Stimulated activated CD8-positive, alpha-beta memory T cell treated with anti-CD3 and anti-CD28 coated beads, Interleukin-4, amount 100 ng/mL, for 1 hour (primary cell): ENCODE measurements at places on chromosomes 4 and X.

- DNase-seq, result no peak
These were observed 146.2 kb upstream of the SCML1 start for GRCh38 chrX:17590892-17591740.

DNA sequence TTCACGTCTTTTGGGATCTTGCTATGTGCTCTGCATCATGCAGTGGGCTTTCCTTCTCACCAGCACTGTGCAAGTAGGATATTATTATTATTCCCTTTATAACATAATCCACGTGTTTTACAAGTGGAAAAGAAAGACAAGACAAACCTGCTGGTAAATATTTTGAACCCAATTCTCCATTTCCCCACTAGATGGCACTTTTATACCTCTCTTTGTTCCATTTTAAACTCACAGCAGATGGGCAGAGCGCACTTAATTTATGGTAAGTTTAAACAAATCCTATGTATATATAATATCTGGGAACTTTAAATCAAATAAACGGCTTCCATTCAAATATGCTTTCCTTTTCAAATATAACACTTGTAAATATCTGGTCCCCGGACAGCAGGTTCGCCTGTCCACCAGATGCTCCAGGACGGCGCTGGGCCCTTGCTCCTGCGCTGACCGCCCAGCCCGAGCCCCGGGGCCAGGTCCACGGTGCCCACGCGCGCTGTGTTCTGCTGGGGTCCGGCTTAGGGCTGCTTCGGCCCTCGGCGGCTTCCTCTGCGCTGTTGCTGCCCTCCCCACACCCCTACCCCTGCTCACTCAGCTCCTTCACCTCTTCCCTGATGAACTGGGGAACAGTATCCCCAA lies 31.1 kb downstream of the F11 start:
- no peak for DNase-seq

DNA sequence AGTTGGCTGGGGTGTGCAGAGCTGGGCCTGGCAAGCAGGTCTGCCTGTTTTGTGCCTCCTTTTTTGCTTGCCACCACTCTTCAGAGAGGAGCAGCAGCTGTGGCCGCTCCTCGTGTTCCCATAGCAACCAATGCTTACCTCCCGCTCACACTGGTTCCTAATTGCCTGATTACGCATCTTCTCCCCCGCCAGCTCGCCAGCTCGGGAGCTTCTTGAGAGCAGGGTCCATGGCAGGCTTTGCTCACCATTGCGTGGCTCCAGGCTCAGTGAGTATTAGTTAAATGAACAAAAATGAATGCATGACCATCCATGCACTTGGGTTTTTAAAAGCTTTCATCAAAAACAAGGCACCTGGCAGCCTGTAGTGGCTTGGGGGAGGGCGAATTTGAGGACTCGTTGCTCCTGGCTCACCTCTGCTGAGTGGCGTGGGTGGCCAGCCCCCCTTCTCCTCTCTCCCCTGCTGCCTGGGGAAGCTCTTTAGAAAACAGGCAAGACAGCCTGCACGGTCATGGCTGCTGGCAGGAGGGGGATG lies 14.2 kb upstream of the PJA1 start:
- DNase-seq, result no peak

GRCh38 chr4:181688432-181688831 lies 554.8 kb upstream of the TENM3 start:
- no peak for DNase-seq

DNA sequence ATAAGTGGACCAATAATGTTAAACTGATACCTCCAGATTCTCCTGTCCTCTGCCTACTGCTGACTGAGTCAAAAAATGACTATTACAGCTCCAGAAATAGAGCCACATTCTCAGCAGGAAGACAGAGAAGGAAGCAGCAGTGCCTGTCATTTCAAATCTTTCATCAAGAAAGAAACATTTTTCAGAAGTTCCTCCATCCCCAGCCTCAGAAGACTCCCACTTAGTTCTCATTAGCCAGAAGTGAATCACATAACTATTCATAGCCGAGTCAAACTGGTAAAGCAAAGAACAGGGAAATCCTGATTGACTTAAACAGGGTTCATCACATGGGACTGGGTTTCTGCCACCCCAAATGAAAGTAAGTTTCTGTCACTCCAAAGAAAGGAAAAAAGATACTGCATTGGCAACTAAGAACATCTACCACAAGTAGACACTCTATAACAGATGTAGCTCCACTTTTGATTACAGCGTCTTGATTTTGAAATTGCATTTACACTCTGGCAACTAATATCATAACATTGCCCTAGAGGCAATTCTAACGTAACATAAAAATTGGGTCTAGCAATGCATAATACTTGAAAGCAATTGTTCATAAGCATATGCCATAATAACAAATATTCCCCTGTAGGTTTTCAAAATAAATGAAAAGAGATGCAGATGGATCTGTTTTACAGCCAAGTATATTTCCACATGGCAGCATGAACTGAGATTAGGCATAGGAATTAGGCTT lies 599.8 kb downstream of the GALNTL6 start:
- DNase-seq, result no peak

DNA sequence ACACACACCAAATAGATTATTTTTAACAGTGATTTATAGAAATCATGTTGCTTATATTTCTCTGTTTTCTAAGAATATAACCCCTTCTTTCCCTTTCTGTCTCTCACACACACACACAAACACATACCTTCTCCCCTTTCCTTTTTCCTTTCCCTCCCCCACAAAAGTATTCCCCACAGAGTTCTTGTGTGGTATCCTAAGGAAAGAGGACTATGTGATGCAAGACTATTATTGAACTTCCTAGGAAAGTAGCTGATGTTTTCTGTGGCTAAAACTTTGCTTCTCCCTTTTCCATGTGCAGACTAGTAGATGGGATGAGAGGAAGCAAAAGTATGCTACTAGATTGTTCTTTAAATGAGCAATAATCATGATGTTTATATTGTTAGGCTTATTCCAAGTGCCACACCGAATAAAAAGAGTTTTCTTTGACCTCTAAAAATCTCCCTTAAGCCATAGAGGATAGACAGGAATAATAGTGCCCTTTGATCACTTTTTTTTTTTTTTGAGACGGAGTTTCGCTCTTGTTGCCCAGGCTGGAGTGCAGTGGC lies 38.7 kb downstream of the CPEB2 start:
- DNase-seq, result no peak

- DNase-seq, result no peak
These were observed 93.9 kb upstream of the CBR4 start for GRCh38 chr4:169103966-169104412.

DNA sequence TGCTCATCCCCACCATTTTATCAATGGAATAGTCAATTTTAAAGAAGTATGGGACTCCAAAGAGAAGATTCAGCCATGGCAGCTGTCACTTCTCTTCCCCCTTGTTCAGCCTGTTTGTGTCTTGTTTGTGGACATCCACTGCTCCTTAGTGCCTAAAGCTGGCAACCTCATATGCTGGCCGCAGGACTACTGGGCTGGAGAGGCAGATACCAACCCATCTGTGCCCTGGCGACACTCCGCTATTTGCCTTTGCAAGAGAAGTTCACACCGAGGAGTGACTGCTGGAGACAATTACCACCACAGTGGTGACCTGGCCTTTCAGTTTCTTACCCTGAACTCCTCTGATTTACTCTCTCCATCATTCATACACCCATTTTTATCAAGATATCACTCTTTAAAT lies 64.3 kb downstream of the NHSL2 start:
- DNase-seq, result no peak

- no peak for DNase-seq
These were observed 197.1 kb downstream of the PALLD start for GRCh38 chr4:168693750-168694490.

DNA sequence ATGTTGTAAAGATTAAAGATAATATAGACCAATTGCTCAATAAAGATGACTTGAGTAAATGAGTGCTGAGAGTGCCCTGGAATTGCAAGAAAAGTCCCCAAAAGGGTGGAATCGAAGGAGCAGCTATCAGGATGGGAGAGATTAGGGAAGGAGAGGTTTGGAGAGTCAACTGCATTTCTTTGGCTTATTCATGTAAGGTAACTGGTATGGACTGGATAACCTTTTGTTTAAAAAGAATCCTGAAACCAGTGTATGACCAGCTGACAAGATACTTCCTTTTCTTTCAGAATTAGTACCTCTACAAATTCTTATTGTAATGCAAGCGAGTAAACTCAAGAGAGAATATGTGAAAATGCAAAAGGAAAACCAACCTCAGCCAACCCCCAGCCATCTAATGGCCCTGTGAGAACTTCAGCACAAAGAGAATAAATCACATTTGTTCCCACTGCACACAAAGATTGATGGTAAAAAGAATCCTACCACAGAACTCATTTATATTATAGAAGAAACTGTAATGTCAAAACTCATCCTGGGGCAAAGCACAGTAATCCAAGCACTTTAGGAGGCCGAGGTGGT lies 24.5 kb upstream of the SPP1 start:
- no peak for DNase-seq

- no peak for DNase-seq
These were observed 35.7 kb upstream of the ANK2 start for GRCh38 chr4:113013751-113014150.

GRCh38 chr4:186201535-186202230 lies 10.3 kb downstream of the CYP4V2 start:
- DNase-seq, result no peak

GRCh38 chr4:145756244-145756643 lies 76.3 kb downstream of the C4orf51 start:
- DNase-seq, result no peak

- DNase-seq, result no peak
These were observed 23.0 kb upstream of the UGT2B17 start for GRCh38 chr4:68599150-68599549.

- no peak for DNase-seq
These were observed 30.6 kb downstream of the PCDH19 start for GRCh38 chrX:100379388-100379986.

GRCh38 chr4:2007804-2008670 lies 737 bp downstream of the NELFA start:
- DNase-seq, result no peak

- no peak for DNase-seq
These were observed 50.1 kb upstream of the SGMS2 start for GRCh38 chr4:107774681-107775080.

DNA sequence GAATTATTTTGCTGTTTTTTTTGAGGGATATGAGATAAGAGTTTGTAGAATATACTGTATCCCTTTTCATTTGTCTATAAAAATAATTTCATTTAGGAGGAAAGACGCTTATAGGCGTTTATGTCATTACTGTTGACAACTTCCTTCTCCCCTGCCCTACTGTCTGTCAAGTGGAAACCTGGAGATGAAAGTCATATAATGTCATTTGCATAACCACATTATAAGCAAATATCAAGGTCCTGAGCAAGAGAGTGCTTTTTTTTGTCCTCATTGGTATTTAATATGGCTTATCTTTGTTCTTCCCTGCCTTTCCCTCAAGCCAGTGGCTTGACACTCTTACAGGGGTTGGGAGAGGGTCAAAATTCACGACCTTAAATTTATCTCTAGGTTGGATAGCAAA lies 55.8 kb downstream of the LRP2BP start:
- DNase-seq, result no peak

GRCh38 chrX:71919431-71919830 lies 8.8 kb downstream of the NHSL2 start:
- no peak for DNase-seq

- DNase-seq, result no peak
These were observed 1492.8 kb downstream of the RAPGEF2 start for GRCh38 chr4:160595646-160596045.

DNA sequence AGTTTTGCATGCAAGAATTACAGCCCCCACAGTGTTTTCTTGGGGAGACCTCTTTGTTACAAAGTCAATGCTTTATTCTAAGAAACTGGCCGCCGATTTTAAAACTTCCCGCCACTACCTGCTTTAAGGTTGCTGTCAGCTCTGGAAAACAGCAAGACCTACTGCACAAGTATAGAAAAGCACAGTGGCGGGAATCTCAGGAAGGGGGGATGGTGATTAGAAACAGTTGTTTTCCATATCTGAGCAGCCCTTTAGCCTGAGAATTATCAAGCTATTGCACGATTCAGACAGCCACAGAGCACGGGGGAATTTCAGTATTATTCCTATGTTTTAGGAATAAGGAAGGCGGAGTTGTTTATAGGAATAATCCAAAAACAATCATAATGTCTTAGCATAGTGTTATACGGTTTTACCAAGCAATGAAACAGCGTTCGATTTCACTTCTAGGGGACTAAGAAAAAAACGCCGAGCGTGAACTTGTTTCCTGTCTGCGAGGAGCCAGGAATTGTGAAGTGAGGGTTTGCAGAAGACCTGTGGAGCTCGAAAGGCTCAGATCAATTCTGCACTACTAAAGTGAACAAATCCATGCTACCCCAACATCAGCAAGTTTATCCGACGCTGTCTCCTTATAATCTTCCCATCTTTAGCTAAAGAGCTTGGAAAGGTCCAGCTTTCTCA lies 81.3 kb downstream of the HMGN5 start:
- no peak for DNase-seq

DNA sequence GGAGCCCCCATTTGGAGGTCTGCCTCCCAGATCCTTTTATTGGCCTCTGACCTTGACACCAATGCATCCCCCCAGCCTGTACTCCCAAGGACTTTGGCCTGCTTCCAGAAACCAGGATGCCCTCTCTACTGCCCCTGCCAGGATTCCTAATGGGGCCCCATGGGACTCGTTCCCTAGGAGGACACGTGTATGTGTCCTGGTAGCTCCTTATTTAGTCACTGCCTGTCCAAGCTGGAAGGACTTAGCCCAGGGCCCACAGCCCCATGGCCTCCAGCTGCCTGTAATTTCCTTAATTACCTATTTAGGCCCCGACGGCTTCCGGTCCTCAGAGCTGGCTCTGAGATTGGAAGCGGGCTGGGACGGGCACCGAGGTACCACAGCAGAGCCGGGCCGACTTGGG lies 9.4 kb downstream of the ATP2B3 start:
- DNase-seq, result no peak

DNA sequence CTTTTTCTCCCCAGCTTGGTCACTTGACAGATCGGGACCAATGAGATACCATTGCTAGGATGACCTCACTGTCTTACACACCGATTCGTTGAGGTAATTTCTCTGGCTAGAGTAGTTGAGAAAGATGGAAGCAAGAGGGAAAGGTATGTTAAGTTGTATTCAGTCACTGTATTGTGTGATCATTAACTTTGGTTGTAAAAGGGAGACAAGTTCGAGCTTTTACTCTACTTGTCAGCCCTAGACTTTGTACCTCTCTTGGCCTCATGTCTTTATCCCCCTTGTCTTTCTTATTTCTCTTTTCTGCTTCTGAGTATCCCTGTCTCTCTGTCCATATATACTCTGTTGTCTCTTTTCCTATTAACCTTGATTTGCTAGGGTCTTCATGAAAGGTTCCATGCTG lies 15.5 kb downstream of the FMR1 start:
- no peak for DNase-seq

DNA sequence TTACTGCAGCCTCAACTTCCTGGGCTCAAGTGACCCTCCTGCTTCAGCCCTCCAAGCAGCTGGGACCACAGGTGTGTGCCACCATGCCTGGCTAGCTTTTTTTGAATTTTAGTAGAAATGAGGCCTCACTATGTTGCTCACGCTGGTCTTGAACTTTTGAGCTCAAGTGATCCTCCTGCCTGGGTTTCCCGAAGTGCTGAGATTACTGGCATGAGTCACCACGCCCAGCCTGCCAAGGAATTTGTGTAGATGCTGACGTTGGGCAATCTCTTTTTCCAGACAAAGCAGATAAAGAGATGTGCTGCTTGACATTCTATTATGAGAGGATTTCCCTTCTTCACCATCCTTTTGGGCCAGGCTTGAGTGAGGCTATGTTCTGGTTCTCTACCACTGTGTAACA lies 254.5 kb upstream of the RPS6KA3 start:
- no peak for DNase-seq
